ENCODE measurements at places on chromosomes 2 and 18.

DNA sequence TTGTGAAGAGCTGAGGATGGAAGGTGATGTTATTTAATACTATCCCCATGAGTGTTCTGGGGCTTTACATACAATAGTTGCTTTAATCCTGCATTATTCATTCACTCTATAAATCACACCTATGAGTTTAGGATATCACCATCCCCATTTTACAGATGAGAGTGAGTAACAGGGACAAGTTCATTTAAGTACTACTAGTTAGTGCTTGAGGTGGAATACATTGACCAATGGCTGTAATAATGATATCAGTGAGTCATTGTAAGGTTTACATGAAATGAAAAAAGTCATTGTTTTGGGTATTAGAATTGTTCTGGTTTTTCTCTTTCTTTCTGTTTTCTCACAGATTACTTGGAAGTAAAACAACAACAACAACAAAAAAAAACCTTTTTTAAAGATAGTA is 42.5 kb downstream of the TANC1 start:
- DNase-seq = no peak

GRCh38 chr2:107393516-107393915 is 433.2 kb upstream of the RGPD4 start:
- DNase-seq = no peak

DNA sequence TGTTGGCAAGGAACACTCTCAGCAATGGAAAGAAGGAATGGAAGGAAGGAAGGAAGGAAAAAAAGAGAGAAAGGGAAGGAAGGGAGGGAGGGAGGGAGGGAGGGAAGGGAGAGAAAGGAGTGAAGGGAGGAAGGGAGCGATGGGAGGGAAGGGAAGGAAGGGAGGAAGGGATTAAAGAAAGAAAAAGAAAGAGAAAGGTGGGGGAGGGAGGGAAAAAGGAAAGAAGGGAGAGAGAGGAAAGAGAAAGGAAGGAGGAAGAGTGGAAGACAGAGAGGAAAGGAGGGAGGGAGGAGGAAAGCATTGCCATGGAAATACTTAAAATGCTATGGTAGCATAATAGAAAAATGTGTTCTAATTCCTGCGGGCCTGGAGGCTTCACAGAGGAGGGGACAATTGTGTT is 22.4 kb downstream of the TTR start:
- no peak for DNase-seq

DNA sequence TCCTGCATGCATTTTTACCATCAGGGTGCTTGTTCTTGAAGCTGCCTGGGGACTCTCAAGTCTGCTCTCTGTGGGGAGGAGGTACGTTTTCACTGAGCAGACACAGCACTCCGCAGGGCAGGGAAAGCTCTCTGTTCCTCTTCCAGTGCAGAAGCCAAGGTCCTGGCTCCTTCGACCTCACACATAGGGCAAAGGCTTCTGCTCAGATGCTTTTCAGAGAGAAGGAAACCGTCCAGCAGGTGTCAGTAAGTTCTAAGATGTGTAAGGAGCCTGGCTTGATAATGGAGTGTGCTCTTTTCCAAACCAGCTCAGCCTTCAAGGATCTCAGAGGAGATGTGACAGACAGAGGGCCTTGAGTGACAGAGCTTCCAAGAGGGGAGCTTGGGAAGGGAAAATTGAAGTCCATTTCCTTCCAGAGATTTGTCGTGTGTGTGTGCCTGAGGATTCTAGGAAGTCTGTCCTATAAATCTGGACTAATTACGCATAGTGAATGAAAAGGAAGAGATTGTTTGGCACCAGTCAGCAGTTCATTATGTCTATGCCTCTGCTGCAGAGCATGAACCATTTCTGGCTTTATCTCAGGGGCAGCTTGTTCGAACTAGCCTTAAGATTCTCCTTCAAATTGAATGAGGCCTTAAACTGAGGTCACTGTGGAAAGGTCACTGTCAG is 67.3 kb upstream of the UPP2 start:
- DNase-seq = peak; percentile 26

GRCh38 chr18:48551100-48551499 is 12.3 kb downstream of the CTIF start:
- no peak for DNase-seq

DNA sequence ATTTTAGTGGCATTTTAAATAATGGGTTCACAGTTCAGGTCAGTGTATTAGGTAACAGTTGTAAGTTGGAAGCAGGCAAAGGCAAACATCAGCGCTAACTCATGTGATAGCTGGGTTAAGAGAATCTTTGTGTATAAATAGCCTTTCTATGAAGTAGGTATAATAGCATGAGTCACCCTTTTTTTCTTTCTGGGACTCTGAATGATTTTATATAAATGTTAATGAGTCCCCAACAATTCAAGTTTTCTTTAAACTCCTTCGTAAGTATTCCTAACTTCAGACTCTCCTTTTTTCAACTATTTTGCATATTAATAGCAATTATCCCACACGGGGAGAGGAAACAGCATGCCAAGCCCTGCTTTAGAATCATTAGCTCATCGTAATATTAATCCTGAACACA is 384.3 kb downstream of the PIK3C3 start:
- no peak for DNase-seq

- DNase-seq = no peak
Measured at GRCh38 chr2:241870081-241870541, 582 bp downstream of the RTP5 start.

DNA sequence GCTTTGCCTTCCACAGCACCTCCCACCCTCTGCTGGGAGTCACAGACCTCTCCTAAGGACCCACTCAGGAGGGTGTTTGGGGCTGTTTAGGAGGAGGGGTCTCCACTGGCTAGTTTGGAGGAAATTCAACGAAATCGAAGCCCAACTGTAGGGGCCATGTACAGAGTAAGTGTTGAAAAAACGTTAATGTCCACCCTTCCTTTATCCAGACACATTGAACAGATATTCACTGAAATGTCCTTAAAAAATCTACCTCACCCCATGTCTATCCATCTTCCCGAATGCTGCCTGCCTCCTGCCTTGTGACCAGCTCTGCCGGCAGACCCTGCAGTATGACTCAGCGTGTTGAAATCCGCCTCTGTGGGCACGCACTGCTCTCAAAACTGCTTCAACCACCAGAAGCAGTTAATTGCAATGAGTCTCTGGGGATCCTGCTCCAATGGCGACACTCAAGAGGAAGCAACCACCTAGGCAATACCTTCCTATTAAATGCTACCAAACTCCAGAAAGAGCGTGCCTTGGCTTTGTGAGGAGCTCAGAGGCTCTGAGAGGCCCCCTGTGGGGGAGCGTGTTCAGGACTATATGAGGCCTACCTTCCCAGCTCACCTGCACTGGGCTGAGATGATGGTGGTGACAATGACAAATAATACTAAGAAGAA is 61.4 kb upstream of the RTN4 start:
- no peak for DNase-seq

- no peak for DNase-seq
Measured at GRCh38 chr2:12194968-12195367, 448.5 kb downstream of the LPIN1 start.

GRCh38 chr18:61388010-61388409 is 54.8 kb downstream of the CDH20 start:
- DNase-seq = no peak

GRCh38 chr18:56067969-56068671 is 480.1 kb upstream of the TCF4 start:
- DNase-seq = no peak

GRCh38 chr18:41052625-41053024 is 902.4 kb upstream of the PIK3C3 start:
- DNase-seq = no peak

DNA sequence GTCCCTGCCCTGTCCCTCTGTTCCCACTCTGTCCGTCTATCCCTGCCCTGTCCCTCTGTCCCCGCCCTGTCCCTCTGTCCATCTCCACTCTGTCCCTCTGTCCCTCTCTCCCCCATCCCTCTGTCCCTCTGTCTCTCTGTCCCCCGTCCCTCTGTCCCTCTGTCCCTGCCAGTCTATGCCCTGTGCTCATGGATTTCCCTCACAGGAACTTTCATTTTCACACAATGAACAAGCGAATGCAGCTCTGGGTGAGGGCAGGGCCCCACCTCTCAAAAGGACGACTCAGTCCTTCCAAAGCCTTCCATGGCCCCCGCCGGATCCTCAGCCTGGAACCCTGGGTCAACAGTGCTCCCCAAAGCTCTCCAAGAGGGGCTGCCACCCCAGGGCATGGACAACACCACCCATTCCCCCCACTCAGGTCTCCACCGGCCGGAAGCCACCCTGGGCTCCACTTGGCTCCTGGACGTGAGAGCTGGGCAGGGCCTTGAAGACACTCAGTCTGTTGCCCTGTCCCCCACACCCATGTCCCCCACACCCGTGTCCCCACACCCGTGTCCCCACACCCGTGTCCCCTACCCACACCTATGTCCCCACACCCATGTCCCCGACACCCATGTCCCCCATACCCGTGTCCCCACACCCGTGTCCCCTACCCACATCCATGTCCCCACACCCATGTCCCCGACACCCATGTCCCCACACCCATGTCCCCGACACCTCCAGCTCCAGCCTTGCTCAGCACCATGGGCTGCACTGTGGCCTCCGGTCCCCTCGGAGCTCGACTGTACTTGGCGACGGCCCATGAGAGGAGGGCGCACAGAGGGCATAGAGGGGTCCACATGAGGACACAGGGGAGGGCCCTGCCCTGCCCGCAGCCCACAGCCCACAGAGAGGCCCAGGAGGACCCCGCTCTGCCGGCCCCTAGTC is 156.0 kb downstream of the PXDN start:
- no peak for DNase-seq

- DNase-seq = peak; percentile 9
Measured at GRCh38 chr18:71849407-71849806, 694.7 kb downstream of the CBLN2 start.

GRCh38 chr2:84450288-84451227 is 8.5 kb downstream of the SUCLG1 start:
- DNase-seq = no peak

- no peak for DNase-seq
Measured at GRCh38 chr2:150710916-150711315, 223.4 kb upstream of the RND3 start.

- DNase-seq = no peak
Measured at GRCh38 chr2:29325544-29325943, 210.3 kb downstream of the CLIP4 start.

DNA sequence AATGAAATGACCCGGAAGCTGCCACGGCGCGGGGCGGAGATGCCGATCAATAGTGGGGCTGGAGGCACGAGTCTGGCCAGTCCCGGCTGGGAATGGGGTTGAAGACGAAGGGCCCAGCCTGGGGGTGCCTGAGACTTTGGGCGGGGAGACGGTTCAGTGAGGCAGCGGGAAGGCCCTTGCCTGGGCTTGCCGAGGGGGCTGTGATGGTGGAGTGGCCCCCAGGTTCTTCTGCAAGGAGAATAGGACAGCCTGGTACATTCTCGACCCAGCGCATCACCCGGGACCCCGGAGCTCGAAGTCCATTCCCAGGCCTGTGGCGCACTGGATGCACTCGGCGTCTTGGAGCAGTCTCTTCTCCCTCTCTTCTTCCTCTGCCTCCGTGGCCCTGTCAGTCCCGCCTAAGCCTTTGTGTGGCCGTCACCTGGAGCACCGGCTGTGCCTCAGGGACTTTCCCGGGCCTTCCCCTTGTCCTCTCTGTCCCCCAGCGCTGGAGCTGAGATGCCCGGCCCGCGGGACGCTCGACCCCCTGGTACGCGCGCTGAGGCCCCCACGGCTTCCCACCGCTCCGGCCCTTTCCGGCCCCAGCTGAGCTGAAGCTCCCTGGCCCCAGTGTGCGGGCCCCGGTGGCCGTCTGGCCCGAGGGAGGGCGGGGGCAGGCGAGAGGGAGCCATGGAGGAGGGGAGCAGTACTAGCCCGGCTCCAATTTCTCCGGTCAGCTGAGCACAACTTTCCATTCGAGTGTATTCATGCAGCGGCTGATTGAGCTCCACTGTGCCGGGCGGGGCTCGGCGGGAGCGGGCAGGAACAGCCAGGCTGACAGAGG is 8.0 kb downstream of the SIX3 start:
- no peak for DNase-seq

GRCh38 chr2:174615871-174616436 is 18.4 kb upstream of the WIPF1 start:
- DNase-seq = no peak

DNA sequence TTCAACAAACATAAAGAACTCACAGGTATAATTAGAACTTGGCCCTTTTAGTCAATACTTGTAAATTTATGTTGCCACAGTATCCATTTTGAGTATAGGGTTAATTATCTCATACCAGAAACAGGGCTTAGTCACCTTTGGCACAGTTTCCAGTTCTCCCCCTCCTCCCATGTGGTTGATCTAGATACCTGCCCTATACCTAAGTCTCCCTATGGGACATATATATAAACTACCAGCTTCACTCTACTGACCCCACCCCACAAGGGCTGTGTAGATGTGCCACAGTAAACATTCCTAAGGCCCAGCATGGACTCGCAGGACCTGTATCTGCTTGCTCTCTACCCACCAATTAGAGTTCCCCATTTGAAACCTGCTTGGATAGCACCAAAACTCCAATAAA is 371.7 kb upstream of the RND3 start:
- DNase-seq = no peak

GRCh38 chr2:68404164-68404563 is 39.1 kb downstream of the PLEK start:
- no peak for DNase-seq

Data from activated CD4-positive, alpha-beta T cell treated with anti-CD3 and anti-CD28 coated beads for 36 hours (primary cell).